CD4-positive, alpha-beta T cell treated with Interleukin-10 for 1 hour (primary cell): ENCODE measurements at places on chromosomes 5 and 9.

GRCh38 chr9:128972956-128973355 lies 25.5 kb downstream of the NUP188 start:
- no peak for DNase-seq

DNA sequence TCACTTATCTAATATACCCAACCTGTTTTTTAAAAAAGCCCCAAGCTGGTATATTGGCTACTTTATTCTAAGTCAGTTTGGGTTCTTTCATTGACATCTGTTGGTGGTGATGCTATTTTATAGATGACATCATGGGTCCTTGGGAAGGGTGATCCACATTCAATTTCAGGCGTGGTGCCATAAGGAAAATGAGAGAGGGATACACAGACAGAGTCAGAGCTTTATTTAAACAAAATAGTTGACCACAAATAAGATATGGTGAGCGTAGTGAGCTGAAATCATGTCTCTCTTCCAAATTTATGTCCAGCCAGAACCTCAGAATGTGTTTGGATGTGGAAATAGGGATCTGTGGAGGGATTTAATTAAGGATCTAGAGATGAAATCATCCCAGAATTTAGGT lies 302.4 kb downstream of the MAT2B start:
- no peak for DNase-seq

DNA sequence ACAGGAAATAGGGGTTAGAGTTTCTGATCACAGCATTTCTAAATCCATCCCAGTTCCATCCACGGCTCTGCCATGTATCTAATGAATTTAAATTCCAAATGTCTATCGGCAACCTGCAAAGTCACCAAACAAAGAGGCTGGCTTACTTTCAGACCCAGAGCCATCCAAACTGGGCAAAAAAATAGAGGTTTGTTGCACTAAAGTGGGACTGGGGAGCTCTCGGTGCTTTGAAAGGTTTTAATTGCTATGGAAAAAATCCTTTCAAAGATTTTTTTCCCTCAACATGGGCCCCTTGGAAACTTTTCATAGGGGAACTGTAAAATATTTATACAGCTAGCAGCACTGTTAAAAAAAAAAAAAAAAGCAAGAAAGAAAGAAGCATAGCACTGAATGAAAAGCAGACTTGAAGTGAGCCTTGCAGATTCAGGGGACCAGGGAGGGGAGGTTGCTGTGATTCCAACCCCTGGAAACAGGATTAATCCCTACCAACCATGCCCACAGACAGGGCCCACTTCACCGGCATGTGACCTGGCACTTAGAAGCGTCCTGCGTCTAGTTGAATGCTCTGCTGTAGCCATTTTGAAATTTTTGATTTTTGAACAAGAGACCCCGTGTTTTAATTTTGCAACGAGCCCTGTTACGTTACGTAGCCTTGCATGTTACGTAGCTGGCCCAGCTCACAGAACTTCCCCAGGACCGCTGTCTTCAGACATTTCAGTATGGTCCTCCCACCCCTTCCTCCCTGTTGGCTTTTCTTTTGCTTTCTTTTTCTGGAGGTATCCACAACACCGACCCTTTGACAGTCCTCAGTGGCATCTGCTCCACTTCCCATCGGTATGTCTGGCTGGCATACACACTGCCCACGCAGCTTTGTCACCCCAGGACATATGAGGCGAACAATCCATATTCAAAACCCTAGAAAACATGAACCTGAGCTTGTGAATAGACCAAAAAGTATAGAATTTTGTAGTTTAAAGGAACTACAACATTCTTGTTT lies 105.3 kb upstream of the NFIB start:
- DNase-seq = no peak

DNA sequence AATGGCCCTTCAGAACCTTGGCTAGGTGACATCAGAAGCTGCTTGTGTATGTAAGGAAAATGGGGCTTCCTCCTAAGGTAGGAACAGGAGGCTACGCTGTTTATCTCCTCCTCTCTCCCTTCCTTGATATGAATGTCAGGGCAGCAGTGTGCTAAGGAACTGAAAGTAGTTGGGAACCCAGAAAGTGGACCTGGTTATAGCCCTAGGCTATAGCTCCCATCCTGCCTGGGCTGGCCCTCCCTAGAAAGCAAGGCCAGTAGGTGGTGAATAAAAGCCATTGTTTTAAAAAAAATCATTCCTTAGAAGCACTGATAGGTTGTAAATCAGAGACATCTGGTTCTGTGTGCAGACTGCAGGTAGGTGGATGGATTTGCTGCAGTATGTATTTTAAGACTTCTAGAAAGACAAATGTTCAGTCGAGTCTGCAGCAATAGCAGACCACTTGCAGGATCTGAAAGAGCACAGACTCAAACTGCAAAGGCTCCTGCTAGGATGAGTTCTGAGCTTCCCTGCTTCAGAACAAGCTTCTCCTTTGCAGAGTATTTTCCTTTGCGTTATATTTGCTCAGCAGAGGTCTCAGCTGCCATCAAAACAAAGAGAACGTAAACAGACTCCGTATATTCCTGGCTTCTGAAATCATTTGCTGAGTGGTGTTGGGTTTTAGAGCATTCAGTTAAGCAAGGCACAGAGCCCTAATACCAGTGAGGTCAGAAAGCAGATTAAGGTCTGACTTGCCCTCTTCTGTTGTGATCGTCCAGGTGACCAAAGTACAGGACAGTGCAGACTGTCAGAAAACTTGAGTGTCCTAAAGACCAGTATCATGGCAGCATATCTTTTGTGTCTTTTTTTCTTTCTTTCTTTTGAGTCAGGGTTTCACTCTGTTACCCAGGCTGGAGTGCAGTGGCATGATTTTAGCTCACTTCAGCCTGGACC lies 20.1 kb upstream of the CFAP157 start:
- no peak for DNase-seq

DNA sequence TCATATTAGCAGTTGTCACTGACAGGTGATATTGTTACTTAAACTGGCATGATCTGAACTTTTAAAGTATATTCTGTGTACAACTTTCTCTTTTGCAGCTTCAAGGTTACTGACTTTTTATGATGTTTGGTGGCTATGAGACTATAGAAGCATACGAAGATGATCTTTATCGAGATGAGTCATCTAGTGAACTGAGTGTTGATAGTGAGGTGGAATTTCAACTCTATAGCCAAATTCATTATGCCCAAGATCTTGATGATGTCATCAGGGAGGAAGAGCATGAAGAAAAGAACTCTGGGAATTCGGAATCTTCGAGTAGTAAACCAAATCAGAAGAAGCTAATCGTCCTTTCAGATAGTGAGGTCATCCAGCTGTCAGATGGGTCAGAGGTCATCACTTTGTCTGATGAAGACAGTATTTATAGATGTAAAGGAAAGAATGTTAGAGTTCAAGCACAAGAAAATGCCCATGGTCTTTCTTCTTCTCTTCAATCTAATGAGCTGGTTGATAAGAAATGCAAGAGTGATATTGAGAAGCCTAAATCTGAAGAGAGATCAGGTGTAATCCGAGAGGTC lies 5.9 kb downstream of the ZCCHC7 start:
- no peak for DNase-seq

- no peak for DNase-seq
Observed at GRCh38 chr9:20125727-20126126, 336.9 kb upstream of the SLC24A2 start.

- DNase-seq = no peak
Observed at GRCh38 chr5:133683646-133684596, 71.6 kb upstream of the FSTL4 start.

DNA sequence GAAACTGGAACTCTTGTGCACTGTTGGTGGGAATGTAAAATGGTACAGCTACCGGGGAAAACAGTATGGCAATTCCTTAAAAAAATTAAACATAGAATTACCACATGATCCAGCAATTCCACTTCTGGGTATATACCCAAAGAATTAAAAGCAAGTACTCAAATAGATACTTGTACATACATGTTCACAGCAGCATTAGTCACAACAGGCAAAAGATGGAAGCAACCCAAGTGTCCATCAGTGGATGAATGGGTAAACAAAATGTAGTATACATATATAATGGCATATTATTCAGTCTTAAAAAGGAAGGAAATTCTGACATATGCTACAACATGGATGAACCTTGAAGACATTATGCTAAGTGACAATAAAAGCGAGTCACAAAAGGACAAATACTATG lies 7.4 kb upstream of the SLC22A5 start:
- DNase-seq = no peak

- DNase-seq = no peak
Observed at GRCh38 chr5:100792781-100793180, 110.3 kb downstream of the ST8SIA4 start.

DNA sequence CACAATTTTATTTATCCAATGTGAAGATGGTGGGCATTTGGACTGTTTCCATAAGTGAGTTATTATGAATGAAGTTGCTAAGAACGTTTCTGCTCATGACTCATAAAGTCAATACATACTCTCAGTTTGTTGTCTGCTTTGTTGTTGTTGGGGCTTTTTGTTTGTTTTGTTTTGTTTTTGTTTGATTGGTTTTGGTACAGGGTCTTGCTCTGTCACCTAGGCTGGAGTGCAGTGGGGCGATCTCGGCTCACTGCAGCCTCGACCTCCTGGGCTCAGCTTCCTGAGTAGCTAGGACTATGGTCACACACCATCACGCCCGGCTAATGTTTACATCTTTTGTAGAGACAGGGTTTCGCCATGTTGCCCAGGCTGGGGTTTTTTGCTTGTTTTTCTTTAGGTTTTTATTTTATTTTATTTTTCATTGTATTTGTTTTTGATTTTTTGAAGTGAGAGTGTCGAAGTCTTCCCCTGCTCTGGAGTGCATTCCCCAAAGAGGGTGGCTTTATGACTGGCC lies 18.0 kb downstream of the TRIM7 start:
- no peak for DNase-seq

DNA sequence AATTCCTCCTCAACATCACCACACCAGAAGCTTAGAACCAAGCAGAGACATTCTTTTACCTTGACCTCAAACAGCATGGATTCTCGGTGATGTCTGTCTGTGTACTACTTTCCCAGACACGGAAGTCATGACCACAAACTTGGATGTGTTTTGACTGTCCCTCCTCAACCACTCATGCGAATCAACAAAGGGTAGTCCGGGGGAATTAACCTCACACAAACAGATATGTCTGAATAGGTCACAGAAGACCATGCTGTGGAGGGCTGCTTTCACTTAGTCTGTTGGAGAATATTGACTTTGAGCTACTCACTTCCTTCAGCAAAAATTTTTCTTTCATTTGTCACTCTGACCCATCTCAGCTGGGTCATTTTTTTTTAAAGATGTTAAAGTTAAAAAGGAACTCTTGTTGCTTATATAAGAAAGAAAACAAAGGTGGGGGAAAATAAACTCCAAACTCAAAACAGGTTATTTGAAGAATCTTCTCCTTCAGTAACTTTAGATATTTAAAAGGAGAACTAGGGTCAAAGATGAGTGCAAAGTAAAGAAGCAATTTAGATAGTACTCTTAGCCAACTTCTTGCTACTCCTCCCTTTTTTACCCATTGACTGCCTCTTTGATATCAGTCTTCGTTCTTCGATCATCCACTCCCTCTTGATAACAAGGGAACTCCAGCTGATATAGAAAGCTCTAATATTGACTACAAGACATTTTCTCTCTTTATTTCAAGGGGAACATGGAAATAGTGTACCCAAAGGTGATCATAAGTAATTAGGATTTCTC lies 343.4 kb upstream of the CDH6 start:
- DNase-seq = no peak

DNA sequence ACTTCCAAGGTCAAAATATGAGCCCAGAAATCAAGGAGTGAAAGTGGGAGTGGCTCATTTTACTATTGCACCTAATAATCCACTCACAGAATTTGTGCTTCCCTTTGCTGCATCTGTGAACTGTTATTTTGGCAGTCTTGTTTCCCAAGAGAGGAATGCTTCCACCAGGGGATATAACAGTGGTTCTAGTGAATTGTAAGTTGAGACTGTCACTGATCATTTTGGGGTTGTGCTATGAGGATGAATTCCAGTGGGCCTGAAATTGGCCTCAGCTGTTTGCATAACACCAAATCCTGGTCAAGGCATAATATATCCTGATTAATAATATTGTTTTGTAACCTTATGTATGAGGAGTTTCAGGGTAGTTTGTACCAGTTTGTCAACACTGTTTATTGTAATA lies 14.4 kb downstream of the FAM200C start:
- DNase-seq = no peak

DNA sequence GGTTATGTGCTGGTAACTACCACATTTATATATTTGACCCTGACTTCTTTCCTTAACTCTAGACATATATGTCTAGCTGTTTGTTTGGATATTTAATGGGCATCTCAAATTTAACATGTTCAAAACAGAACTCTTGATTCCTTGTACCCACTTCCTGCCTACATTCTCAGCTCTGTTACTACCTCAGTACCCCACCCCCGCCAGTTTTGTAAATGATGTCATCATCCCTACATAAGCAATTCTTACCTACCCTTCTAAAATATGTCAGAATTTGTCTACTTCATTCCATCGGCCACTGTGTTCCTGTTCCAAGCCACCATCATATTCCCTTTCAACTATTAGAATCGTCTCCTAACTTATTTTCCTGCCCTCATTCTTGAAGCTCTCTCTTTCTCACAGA lies 4.8 kb downstream of the RAD50 start:
- DNase-seq = no peak

DNA sequence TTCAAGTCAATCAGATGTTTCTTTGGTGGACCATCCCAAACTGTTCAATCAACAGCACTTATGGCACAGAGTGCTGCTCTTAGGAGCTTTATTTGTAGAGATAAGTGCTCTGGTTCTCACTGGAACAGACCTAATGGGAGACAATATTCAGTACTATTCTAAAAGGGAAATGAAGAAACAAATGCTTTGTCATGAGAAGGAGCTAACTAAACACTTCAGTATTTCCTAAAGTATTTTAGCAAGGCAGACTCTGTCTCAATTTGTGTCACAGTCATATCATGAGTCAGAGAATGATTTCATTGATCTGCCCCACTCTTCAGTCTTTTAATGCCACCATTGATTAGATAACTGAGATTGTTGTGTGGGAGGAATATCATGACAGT lies 175.3 kb downstream of the SLF1 start:
- no peak for DNase-seq

- no peak for DNase-seq
Observed at GRCh38 chr9:25556540-25556939, 121.7 kb downstream of the TUSC1 start.

DNA sequence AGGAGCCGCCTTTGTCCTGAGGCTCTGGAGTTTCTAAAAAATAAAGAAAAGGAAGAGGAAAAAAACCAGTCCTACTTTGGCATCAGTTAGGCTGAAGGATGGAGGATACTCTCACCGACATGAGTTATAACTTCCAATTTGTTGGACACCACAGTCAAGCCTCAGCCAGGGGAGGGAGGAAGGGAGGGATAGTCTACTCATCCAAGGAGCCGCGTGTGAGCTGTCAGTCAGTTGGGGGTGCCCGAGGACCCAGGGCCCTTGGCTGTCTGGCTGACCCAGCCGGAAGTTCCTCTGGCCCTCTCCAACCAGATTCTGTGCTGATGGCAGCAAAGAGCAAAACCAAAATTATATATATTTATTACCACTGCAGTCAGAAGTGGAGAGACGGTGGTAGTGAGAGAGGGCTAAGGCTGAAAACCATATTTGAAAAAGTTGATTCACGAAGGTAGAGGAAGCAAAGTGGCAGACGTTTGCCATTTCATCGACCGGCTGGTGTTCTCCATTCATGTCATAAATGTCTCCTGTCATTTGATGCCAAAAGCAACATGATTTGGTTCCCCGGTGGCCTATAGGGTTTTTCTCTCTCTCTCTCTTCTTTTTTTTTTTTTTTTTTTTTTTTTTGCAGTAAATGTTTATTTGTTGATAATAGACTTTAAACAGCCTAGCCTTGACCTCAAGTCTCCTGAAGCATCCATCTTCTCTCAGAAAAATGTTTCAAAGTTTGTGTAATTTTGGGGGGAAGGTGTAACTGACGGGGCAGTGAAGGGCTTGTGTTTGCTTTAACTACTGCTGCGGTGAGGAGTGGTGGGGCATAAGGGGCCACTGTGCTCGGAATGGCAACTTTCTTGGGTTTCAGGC lies 7.6 kb downstream of the LMX1B start:
- DNase-seq = no peak

- DNase-seq = no peak
Observed at GRCh38 chr5:8906303-8906967, 639.4 kb downstream of the SEMA5A start.
